ELR (cell line): ENCODE measurements at places on chromosomes 12 and 14.

GRCh38 chr12:14399871-14400270 is 34.4 kb downstream of the ATF7IP start:
- peak; percentile 91 for DNase-seq

GRCh38 chr14:92934196-92935085 is 11.5 kb downstream of the CHGA start:
- DNase-seq: no peak

DNA sequence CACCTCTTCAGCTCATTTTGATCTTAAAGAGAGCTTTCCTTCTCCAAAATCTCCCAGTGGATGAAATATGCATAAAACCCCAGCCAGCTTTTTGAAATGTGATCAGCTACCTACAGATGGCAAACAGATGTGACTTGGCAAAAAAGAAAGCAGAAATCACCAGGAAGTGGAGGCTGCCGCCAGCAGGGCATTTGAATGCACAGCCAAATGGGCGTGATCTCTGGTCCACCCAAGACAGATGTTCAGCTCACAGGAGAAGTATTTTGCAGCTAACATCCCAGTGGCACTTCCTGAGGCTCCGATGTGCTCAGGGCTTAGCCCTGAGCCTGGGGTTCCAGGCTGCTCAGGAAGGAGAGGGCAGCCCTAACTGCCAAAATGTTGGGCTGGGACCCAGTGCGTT is 78.3 kb downstream of the LGMN start:
- peak; percentile 78 for DNase-seq

DNA sequence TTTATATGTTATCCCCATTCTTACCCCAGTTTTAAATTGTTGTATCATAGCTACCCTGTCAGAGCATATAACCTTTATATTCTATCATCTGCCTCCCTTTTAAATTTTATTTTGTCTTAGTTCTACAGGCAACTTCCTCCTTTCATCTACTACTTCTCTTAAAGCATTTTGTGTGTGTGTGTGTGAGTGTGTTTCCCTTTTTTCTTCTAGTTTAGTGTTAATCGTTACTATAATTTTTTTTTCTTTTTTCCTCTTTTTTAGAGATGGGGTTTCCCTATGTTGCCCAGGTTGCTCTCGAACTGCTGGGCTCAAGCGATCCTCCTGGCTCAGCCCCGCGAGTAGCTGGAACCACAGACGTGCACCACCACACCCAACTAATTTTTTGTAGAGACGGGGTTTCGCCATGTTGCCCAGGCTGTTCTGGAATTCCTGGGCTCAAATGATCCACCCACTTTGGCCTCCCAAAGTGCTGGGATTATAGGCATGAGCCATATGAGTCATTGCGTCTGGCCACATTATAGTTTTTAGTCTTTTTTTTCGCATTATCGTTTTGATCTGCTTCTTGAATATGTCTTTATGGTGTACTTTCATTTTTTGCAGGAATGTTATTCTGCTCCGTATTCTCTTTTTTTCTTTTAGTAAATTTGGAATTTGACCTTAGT is 33.1 kb upstream of the FBXO34 start:
- DNase-seq: no peak

- no peak for DNase-seq
These were observed 20.4 kb downstream of the ENTPD5 start for GRCh38 chr14:73998726-73999125.

GRCh38 chr12:1937481-1938224 is 19.2 kb upstream of the CACNA2D4 start:
- no peak for DNase-seq

DNA sequence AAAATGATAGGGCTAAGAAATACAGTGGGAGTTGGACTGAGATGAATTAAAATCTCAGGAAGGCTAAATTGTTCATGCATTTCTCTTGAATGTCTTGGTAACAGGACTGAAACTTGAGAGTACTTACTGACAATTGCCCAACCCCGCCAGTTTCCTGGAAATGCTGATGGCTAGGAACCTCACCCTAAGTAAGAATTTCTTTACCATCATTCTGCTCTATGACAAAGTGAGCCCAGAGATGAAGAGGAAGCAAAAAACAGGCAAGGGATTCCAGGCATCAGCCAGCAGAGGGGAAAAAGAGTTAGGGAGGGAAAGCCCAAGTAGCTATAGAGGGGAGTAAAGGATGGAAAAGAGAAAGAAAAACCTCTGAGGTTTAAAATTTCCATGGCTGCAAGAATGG is 397.7 kb downstream of the MDGA2 start:
- DNase-seq: no peak

GRCh38 chr14:60656686-60657455 is 7.6 kb upstream of the SIX1 start:
- DNase-seq: peak; percentile 76

DNA sequence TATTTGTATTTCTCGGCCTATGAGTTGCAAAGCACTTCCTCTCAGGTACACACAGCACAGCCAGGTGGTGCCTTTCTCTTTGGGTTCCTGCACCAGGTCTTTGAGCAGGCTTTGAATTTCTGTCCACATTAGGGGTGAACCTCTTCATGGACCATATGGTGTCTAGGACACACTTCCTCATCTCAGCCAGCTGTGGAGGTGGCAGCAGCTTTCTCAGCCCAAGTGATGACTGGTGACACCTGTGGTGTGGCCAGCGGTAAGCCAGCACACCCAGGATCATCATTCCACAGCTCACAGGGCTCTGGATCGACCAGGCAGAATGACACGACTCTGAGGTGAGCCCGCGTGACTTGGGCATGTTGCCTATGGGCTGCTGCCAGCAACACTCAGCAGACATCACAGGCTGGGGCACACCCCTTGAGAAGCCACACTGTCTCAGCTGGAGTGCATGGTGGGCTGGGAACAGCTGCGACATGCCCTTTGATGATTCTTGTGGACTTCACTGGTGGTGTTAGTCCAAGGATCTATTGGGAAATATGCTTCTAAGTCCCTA is 36.8 kb downstream of the SLC5A8 start:
- DNase-seq: no peak

GRCh38 chr14:75717729-75718128 is 56.7 kb downstream of the TTLL5 start:
- no peak for DNase-seq

DNA sequence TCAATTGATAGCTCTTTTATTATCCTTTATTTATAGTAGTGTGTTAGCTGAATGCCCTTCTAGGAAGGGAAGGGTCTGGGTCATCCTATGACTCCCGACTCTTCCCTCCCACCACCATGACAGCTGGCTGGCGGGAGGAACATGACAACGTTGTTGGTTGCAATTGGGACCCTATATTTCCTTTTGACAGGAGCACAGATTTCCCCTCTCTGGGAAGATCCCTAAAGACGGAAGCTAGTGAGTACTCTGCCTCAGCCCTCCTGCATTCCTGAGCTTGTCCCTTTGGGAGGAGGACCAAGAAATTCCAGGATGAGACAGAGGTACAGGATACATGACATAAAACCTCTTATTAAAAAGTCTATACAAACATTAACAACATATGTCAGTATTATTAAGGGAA is 485.4 kb downstream of the NAV3 start:
- no peak for DNase-seq

DNA sequence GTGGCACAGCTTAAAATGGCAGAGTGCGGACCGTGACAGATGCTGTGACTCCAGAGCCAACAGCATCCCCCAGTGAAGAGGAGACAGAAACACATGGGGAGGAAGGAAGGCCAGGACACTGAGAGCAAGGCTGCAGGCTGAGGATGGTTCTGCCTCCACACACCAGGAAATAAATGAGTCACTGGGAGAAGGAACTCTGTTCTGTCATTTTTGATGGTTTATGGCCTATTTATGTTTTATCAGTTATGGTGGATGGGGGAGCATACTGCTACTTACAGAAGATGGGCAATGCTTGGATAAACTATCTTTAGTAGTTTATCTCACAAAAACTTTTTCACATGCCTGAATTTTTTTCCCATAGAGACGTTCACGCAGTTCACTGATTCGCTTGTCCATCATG is 33.8 kb downstream of the ZFYVE21 start:
- DNase-seq: peak; percentile 22

- peak; percentile 82 for DNase-seq
These were observed 218.8 kb upstream of the BMP4 start for GRCh38 chr14:54175298-54175942.

GRCh38 chr14:73833034-73833433 is 18.6 kb upstream of the PTGR2 start:
- DNase-seq: no peak

- DNase-seq: no peak
These were observed 103.0 kb downstream of the NDUFA12 start for GRCh38 chr12:94900496-94900895.
